Panc1 (cell line): ENCODE measurements at places on chromosomes 11 and 22. TPM values are rescaled to one million over a fixed set of nuclear protein-coding genes. Genes with fewer than 3 reads are reported as not detected.

Gene SLC25A22
- total RNA-seq, result 119 TPM

Gene ZNF214
- total RNA-seq, result 3.0 TPM

Gene SHISAL1
- 1.2 TPM for total RNA-seq

- DNase-seq, result no peak
Measured at GRCh38 chr11:122418032-122418431, 237.5 kb upstream of the UBASH3B start.

GRCh38 chr11:118791961-118792569 lies 1.1 kb upstream of the DDX6 start:
- no peak for DNase-seq

DNA sequence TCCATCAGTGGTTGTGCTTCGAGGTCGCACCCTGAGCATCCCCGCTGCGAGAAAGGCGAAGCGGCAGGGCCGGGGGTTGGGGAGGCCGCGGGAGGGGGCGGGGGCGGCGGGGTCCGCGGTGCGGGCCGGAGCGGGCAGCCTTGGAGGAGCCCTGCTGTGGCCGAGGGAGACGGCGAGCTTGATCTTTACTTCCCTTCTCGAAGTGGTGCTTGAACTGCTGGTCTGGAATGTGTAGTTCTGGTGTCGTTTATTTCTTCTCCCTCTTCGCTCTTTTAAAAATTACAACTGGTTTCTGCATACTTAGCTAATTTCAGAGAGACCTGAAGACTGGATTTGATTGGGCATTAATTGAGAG lies 1.1 kb downstream of the APLP2 start:
- no peak for DNase-seq

DNA sequence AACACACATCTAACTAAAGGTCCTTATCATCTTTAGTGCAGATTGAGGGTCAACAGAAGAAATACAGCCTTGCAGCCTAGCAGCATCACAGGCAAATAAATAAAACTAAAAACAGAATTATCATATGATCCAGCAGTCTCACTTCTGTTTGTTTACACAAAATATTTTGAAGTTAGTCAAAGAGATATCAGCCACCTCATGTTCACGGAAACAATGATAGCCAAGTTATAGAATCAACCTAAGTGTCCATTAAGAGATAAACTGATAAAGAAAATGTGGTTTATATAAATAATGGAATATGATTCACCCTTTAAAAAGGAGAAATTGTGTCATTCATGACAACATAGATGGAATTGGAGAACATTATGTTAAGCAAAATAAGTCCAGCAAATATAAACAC lies 738.1 kb upstream of the CCDC90B start:
- no peak for DNase-seq

- DNase-seq, result no peak
Measured at GRCh38 chr11:29353833-29354232, 663.0 kb downstream of the KCNA4 start.

- DNase-seq, result no peak
Measured at GRCh38 chr11:17974246-17974645, 38.6 kb downstream of the SERGEF start.
